Occipital lobe (tissue), 3 donors: ENCODE measurements at places on chromosomes 7 and 10.

- no peak for DNase-seq
These were observed 44.6 kb downstream of the TAX1BP1 start for GRCh38 chr7:27784399-27785053.

- no peak for DNase-seq
These were observed 290.6 kb downstream of the PRPF18 start for GRCh38 chr10:13877154-13877909.

DNA sequence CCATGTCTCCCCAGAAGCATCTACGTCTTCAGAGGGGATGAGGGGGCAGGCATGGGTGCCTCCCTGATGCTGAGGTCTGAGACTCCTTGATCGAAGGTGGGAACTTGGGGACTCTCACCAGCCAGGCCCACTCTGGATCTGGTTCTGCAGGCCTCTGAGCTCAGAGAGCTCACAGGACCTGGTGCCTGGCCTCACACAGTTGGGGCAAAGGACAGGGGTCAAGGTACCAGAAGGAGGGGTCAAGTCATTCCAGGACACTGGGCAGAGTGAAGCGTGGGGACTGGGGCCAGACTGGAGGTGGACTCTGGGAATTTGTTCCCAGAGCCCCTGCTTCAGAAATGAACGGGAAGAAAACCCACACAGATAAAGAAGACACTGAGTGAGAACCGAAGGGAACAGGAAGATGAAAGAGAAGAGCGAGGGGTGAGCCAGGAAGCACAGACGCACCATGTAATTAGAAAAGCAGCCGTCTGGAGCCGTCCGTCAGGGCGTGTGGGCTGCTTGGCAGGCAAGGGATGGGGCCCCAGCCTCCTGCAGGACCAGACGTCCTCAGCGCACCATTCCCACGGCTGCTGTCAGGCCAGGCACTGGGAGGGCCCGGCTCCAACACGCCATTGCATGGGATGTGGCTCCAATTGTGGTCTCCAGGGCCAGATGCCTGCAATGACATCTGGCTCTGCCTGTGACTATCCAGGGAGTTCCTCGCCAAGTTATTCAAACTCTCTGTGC is 47.7 kb downstream of the ZCCHC24 start:
- no peak for DNase-seq

DNA sequence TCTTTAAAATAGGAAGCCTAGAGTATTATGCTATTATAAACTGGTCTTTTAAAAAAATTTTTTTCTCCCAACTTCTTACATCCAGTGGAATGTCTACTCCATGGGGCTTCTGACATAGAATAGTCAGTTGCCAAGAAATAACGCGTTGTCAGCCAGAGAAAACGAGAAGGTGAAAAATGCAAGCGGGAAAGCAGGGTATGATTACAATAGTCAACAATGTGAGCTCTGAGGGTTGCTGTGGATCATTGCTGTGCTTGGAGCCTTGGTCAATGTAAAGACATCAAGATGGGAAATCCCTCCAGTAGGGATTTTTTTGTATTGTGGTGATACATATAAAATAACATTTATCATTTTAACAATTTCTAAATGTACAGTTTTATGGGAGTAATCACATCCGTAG is 27.6 kb upstream of the PLPP4 start:
- no peak for DNase-seq

DNA sequence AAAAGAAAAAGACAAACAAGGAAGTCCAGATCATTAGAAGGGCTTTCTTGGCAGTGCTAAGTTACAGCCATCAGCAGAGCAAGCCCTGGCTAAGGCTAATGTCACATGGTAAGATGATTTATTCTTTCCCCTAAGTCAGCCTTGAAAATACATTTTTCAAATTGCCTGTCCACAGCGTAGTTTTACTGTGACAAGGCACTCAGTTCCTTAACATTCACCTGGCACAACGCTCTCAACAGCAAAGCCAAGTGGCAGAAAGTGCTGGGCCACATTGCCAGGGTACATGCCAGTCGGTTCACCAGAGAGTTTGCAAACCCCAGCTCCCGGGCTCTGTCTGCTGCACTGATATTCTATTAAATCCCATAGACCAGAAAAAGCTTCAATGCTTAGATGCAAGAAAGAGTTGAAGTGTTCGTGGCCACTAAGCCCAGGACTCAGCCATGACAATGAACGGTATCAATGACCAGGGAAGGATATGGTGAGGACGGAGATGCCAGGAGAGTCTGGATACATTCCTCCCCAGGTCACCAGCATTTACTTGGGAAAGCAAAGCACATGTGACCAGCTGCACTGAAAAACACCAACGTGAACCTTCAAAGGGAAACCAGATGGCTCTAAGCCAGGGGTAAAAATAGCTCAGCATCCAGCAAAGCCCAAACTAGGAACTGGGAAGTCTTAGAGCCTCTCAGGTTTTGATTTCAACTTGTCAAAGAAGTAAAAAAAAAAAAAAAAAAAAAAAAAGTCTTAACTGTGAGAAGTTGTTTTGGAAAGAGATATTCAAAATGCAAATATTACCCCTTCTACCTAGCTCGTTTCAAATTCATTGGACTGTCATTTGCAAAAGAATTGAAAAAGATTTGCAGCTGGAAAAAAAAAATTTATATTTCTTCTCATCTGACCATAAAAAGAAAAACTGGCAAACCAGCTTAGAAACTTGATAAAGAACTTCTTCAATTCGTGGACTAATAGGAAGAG is 23.9 kb upstream of the MPP7 start:
- no peak for DNase-seq

- no peak for DNase-seq
These were observed 84.9 kb downstream of the TCERG1L start for GRCh38 chr10:131226446-131227162.

DNA sequence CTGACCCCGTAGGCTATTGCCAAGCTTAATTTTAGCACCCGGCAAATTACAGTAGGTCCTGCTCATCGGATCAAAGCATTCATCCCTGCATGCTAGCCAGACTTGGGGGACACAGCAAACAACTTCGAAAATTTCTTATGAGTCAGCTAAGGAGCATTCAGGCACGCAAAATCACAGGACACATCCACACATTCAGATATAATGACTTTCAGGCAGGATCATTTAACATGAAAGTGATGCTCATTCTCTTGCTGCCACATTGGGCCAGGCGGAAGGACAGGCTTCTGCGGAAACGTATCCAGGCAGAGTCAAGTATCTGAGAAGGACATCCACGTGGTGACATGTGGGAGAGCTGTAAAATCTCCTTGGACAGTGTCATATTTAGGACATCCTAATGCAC is 474.0 kb upstream of the NRP1 start:
- DNase-seq, result no peak

- no peak for DNase-seq
These were observed 3.7 kb downstream of the NPFFR1 start for GRCh38 chr10:70280099-70280498.

- DNase-seq, result no peak
These were observed 267.7 kb downstream of the MAD1L1 start for GRCh38 chr7:1964913-1965578.

DNA sequence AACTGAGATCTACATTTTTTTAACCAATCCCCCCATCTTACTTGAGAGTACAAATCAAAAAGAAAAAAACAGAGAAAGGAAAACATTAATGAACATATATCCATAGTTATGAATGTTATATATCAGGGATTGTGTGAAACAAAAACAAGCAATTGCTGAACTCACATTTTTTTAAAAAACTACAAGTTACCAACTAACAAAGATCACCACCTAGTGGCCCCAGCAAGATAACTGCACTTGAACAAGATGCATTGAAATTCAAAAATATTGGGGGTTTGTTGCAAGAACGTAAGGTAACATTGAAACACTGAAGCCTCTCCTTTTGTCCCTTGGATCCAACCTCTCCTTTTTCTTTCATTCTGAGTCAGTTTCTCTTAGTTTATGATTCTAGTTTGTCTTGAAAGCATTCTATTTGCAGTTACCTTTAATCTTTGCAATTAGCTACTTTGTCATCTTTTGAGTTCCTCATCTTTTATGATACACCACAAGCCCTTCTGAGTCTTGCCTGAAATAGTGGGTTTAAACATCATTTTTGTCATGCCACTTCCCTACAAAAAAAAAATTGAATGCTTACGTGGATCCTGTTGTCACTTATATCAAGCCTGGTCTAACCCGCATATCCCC is 87.3 kb upstream of the TES start:
- DNase-seq, result no peak

DNA sequence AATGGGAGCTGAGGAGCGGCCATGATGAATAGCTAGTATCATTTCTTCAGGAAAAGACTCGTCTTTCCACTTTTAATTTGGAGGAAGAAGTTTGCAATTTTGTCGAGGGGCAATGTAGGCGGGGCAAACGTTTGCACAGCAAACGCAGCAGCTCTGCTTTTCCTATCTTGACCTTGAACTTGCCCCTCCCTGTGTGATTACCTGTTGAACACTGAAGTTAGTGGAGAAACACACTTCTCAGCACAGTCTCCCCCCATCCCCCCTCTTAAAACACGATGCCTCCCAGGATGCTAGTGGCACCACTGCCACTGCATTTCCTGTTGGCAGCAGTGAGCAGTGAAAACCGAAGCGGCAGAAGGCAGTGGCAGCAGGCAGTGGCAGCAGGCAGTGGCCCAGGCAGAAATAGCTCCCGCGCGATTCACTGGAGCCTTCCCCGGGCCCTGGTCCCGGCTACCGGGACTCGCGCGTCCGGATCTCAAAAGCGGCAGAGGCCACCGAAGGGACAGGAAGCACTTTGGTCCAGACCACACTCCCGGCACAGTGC is at the start of gene EPDR1:
TSS of gene EPDR1 (plus strand) at position 336 of the 544 bp plus-strand sequence. CDS start 300 bp downstream, outside the sequence.
- DNase-seq, result peak; percentile 74

DNA sequence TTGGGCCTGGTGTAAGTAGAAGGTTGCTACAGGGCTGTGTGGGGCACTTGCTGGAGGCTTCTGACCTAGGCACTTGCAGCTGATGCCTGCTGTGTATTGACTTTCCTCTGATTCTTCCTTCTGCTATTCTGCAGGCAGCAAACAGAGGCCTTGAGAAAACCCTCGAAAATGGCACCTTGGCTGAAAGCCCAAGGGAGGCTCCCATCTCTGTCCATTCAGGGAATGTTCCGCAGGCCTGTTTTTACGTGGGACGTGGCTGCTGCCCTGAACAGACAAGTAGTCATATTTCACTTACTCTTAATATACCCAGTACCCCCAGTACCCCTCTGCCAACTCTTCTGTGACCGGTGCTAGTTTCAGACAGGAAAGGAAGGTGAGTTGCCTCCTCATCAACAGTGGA is 664.7 kb downstream of the INHBA start:
- DNase-seq, result no peak

GRCh38 chr10:127759276-127759675 is 22.3 kb downstream of the FOXI2 start:
- no peak for DNase-seq

DNA sequence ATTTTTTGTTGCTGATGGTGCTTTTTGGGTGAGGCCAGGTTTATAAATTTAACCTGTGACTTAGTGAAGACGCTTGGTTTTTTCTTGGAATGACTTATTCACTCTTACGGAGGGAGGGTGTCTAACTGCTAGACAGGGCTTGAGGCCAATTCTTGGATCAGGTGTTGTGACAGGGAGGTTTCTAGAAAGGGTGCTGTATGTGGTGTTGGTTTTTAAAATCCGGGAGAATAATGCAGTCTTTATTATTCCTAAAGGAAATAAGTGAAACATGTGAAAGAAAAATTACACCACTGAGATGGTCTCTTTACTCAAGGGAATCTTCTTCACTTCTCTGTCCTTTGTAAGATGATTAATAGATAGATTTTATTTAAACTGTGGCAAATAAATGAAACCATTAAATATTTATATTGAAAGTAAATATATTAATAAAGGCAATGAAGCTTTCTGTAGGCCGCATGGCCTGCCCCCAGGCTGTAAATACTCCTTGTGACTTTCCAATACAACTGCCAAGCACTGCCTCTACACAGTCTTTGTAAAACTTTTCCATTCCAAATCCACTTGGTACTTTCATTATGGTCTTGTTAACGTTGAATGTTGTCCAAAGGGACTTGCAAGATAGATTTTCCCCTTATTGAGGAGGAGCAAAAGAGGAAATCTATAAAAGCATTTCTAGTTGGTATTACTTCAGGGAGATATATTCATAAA is 323.1 kb downstream of the SUGCT start:
- DNase-seq, result no peak

DNA sequence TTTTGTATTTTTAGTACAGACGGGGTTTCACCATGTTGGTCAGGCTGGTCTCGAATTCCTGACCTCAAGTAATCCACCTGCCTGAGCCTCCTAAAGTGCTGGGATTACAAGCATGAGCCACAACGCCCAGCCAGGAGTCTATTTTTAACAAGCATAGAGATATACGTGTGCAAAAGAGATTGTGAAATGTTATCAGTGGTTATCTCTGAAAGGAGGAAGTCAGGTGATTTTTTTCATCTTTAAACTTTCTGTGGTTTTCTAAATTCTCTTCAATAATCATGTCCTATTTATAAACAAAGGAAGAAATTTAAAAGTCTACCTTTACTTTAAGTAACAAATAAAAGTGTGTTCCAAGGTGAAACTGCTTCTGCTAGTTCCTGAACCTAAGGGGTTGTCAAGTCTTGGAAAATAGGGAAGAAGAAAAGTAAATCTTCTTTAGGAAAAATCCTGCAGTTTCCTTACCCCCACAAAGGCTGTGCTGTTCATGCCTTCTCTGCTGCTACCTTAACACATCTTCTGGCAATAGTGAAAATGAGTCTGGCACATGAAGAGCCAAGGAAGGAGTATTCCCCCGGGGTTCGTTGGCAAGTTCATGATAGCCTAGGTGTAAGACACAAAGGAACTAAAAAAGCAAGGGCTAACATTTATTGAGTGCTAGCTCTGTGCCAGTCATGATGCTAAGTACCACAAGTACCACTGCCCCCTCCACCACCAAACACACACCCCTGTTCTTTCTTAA is 51.1 kb downstream of the CYP26A1 start:
- DNase-seq, result no peak

- DNase-seq, result no peak
These were observed 4.9 kb upstream of the OPTN start for GRCh38 chr10:13095094-13095493.

DNA sequence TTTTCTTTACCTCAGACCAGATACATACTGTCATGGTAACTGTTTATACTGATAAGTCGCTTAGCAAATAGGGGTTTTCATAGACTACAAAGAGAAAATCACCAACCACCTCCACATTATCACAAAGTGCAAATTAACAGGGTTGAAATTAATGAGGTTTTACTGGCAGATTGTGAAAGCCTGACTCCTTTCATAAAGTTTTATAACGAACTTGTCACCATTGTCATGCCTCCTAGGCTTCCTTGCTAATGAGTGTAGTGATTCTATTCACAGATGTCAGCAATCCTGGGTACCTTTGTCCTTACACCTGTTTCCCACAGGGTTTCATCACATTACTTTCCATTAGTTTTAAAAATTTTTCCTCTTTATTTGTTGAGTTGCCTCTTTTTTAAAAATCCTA is 142.3 kb upstream of the PTN start:
- DNase-seq, result no peak

DNA sequence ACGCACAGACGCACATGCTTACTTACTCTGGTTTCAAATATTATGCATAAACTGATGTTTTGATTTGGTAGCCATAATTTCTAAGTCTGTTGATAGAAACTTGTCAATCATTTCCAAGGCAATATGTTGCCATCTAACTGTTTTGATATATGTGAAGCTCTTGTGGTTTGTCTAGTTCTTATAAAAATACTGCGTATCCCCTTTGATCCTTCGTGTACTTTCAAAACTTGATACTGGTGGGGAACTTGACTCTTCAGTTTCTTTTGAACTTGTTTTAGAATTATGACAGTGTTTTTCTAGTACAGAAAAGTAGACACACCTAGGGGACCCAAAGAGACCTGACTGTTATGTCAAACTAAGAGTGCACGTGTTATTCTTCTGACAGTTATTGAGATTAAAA is 708.0 kb downstream of the LRMDA start:
- no peak for DNase-seq

GRCh38 chr7:134301592-134301991 is 15.1 kb downstream of the SLC35B4 start:
- DNase-seq, result no peak

GRCh38 chr10:22148961-22149360 is 68.9 kb downstream of the EBLN1 start:
- no peak for DNase-seq
